Activated CD8-positive, alpha-beta T cell treated with anti-CD3 and anti-CD28 coated beads for 36 hours (primary cell): ENCODE measurements at places on chromosomes 12 and 14. TPM values are rescaled to one million over a fixed set of nuclear protein-coding genes. Genes with fewer than 3 reads are reported as not detected.

Gene ATF1
- 49.8 TPM for total RNA-seq

Gene LBHD2
- total RNA-seq, result not detected

Gene CD4
- 14.1 TPM for total RNA-seq

Gene KLRC1
- 5.3 TPM for total RNA-seq

DNA sequence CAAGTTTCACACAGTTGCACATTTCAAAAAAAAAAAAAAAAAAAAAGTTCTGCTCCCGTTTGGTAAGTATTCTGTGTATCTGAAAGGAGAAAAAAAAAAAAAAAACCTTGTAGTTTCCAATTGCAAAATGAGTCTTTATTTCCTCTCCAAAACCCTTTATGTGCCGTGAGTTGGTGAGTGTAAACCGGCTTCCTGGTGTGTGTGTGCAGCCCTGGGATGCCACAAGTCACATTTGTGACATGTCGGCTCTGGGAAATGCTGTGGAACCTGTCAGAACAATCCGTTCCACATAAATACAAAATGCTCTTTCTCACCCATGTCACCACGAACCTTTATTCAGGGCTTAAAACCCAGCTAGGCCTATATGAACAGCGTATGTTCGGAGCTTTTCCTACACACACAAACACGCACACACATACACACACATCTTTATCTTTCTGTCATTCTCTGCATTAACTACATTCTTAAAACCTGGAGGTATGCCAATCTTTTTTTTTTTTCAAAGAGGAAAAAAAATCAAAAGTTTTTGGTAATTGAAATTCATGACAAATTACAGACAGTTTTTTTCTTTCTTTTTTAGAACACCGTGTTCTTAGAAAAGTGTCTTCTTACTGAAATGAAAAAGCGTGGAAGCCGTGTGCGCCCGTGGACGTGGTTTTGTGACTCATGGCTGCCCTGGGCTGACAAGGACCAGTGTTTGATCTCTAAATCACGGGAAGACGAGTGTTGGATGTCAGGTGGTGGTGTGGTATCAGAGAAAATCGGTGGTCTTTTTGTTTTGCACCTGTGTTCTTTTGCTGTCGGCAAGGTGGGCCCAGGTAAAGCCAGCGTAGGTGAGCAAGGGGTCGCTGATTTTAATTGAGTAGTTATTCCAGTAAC, 612.0 kb downstream of the VRK1 start:
- no peaks in the 10 kb centered on the region for H3K36me3 ChIP-seq
- peak; percentile 67 for DNase-seq
- H3K27me3 ChIP-seq, result peaks cover 5% of the 10 kb centered on the region
- peak overlapping the region; percentile 18 for H3K4me3 ChIP-seq
- H3K27ac ChIP-seq, result peak overlapping the region; percentile 77
- H3K4me1 ChIP-seq, result peaks cover 24% of the 10 kb centered on the region

- H3K27me3 ChIP-seq, result no peaks in the 10 kb centered on the region
- peak; percentile 40 for DNase-seq
- peak overlapping the region; percentile 85 for H3K27ac ChIP-seq
- no peak overlapping the region for H3K4me3 ChIP-seq
- H3K4me1 ChIP-seq, result peaks cover 53% of the 10 kb centered on the region
Measured at GRCh38 chr12:92912052-92912451, 17.0 kb downstream of the EEA1 start.

GRCh38 chr12:91857813-91858542, 287.7 kb downstream of the BTG1 start:
- H3K4me1 ChIP-seq, result peaks cover 31% of the 10 kb centered on the region
- H3K27ac ChIP-seq, result no peak overlapping the region
- H3K4me3 ChIP-seq, result no peak overlapping the region
- no peak for DNase-seq
- no peaks in the 10 kb centered on the region for H3K27me3 ChIP-seq
- H3K36me3 ChIP-seq, result peaks cover 3% of the 10 kb centered on the region

- peaks cover 78% of the 10 kb centered on the region for H3K36me3 ChIP-seq
- no peak for DNase-seq
- peak overlapping the region; percentile 98 for H3K27ac ChIP-seq
- no peaks in the 10 kb centered on the region for H3K27me3 ChIP-seq
- peak overlapping the region; percentile 71 for H3K4me3 ChIP-seq
Measured at GRCh38 chr14:91410771-91411536, 6.7 kb downstream of the CCDC88C start.

DNA sequence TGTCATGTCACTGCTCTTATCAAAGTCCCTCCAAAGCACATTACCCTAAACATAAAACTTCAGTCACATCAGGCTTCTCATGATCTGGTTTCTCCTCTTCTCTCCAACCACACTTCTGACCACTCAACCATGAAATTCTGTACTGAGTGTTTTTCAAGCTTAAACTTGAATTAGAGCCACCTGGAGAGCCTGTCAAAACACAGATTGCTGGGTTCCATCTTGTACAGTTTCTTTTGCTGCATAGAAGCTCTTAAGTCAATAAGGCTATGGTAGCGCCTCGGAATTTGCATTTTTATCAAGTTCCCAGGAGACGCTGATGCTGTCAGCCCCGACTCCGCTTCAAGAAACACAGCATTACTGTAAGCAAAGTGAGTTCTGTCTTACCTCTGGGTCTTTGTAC, 16.4 kb upstream of the SRRM4 start:
- H3K27ac ChIP-seq, result no peak overlapping the region
- no peaks in the 10 kb centered on the region for H3K36me3 ChIP-seq
- H3K27me3 ChIP-seq, result no peaks in the 10 kb centered on the region
- no peaks in the 10 kb centered on the region for H3K4me1 ChIP-seq

- no peaks in the 10 kb centered on the region for H3K36me3 ChIP-seq
- no peaks in the 10 kb centered on the region for H3K4me1 ChIP-seq
- H3K27ac ChIP-seq, result no peak overlapping the region
Measured at GRCh38 chr12:124147027-124147426, 147.9 kb upstream of the RFLNA start.

- H3K27ac ChIP-seq, result no peak overlapping the region
- H3K4me3 ChIP-seq, result no peak overlapping the region
- no peaks in the 10 kb centered on the region for H3K36me3 ChIP-seq
- no peak for DNase-seq
- H3K27me3 ChIP-seq, result peaks cover 13% of the 10 kb centered on the region
Measured at GRCh38 chr12:75756111-75756510, 244.7 kb upstream of the KRR1 start.

- peaks cover 1% of the 10 kb centered on the region for H3K27me3 ChIP-seq
- no peak overlapping the region for H3K27ac ChIP-seq
- no peak overlapping the region for H3K4me3 ChIP-seq
- DNase-seq, result no peak
- no peaks in the 10 kb centered on the region for H3K36me3 ChIP-seq
- H3K4me1 ChIP-seq, result peaks cover 4% of the 10 kb centered on the region
Measured at GRCh38 chr14:105646175-105646574, 119.8 kb downstream of the TMEM121 start.

DNA sequence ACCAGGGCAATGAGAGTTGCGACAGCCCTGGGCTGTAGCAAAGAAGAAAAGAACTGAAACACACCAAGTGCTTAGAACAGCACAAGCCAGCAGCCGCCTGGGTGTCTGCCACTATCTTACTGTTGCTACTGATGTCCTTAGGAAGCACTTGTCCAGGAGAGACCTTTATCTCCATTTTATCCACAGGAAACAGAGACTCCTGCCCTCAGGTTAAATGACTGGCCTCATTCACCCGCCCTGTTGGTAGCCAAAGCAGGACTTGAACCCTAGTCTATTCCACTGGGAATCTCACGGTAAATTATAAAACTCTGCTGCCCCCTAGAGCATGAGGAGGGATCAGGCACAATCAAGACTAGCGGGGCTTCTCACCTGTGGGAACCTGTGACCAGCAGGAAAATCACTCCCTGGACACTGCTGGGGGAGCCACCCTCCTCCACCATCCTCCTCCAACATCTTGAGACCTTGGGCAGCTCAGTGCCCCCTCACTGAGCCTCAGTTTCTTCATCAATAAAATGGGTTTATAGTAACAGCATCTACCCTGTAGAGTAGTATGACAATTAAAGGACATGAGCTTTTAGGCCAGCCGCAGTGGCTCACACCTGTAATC, 20.5 kb upstream of the TESC start:
- no peaks in the 10 kb centered on the region for H3K27me3 ChIP-seq
- no peaks in the 10 kb centered on the region for H3K4me1 ChIP-seq
- DNase-seq, result peak; percentile 47
- H3K4me3 ChIP-seq, result no peak overlapping the region

- no peak overlapping the region for H3K4me3 ChIP-seq
- H3K4me1 ChIP-seq, result peaks cover 44% of the 10 kb centered on the region
- H3K36me3 ChIP-seq, result peaks cover 2% of the 10 kb centered on the region
- no peak for DNase-seq
Measured at GRCh38 chr12:120842595-120842994, 61.6 kb downstream of the SPPL3 start.

- no peaks in the 10 kb centered on the region for H3K36me3 ChIP-seq
- peaks cover 4% of the 10 kb centered on the region for H3K4me1 ChIP-seq
- DNase-seq, result no peak
- no peak overlapping the region for H3K4me3 ChIP-seq
- peaks cover 17% of the 10 kb centered on the region for H3K27me3 ChIP-seq
- no peak overlapping the region for H3K27ac ChIP-seq
Measured at GRCh38 chr12:116508145-116509121, 50.7 kb upstream of the MAP1LC3B2 start.

DNA sequence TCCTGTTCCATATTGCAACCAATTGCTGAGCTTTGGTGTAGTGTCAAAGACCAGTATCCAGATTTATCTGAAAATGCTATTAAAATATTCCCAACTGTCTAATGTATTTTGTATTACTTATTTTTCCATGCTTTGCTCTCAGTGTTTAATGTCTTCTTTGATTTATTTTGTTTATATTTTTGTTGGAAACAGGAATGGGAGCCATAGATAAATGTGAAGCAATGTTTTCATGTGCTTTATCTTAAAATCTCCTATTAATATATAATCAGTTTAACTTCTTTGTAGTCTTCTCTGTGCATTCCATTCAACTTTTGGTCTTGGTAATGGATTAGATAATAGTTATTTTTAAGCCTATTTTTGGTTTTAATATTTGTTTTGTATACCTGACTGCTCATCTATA, 8.8 kb downstream of the RAP1B start:
- H3K27me3 ChIP-seq, result no peaks in the 10 kb centered on the region
- H3K36me3 ChIP-seq, result peaks cover 60% of the 10 kb centered on the region
- H3K27ac ChIP-seq, result peak overlapping the region; percentile 68
- no peak overlapping the region for H3K4me3 ChIP-seq
- H3K4me1 ChIP-seq, result peaks cover 79% of the 10 kb centered on the region

DNA sequence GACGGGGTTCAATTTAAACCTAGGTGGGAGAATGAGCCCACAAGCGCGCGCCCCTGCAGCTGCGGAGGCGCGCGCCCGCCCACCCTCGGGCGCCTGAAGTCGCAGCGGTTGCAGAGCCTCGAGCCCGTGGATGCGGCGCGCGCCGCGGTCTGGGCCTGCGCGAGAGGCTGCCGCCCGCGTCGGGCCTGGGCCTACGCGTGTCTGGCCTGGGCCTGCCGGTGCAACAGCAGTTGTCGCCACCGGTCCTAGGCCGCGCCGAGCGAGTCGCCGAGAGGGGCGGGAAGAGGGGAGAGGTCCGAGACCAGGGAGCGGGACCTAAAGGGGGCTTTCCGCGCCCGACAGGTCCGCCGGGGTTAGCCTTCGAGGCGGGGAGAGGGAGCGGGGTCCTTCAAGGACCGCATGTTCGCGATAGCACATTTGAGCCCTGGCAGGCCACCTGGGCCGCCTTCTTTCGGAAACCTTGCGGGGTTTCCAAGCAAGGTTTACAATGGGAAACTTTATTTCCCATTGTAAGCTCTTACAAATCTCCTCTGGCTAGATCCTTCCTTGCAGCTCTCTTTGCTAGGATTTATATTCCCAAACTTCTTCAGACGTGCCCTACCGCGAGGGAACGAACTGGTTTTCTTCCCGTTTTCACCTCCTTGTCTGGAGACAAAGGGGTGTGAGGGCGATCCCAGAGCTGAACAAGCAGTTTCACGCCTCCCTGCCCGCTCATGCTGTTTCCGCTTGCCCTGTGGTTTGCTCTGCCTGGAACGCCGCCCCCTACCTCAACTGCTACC, 6.8 kb downstream of the SIX6 start:
- H3K36me3 ChIP-seq, result peaks cover 2% of the 10 kb centered on the region
- H3K27ac ChIP-seq, result no peak overlapping the region
- H3K27me3 ChIP-seq, result peaks cover 53% of the 10 kb centered on the region
- H3K4me3 ChIP-seq, result peak overlapping the region; percentile 9
- peak; percentile 10 for DNase-seq
- H3K4me1 ChIP-seq, result peaks cover 15% of the 10 kb centered on the region

DNA sequence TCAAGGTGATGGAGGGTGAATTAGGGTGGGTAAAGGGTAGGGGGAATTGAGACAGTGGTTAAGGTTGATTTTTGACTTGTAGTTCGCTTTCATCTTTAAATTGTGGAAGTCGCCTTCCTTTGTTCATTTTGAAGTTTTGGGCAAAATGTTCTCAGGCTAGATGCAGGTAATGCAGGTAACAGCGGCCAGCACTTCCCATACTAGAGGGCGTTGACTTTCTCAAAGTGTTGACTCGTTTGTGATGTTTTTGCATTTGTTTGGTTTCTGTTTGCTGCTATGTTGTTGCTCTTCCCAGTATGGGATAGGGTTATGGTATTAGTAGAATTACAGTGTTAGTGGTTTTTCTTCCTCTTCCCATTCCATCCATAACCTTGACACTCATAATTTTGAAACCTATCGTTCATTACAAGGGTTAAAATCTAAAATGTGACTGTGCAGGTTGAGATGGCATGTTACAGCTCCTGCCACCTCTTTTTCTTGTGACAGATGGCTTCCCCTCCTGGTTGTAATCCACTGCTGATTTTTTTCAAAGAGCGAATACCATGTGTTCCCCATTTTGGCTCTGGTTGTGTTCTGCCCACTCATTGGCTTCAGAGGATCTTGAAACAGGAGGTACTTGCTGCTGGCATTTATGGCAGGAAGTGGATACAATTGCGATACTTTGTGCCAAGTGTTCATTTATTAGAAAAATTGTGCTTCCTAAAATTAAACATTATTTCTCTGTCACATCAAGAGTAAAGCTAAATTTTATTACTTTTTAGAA, 57.1 kb downstream of the ERC1 start:
- H3K4me1 ChIP-seq, result peaks cover 17% of the 10 kb centered on the region
- no peaks in the 10 kb centered on the region for H3K27me3 ChIP-seq
- DNase-seq, result no peak
- H3K27ac ChIP-seq, result no peak overlapping the region
- peaks cover 4% of the 10 kb centered on the region for H3K36me3 ChIP-seq
- H3K4me3 ChIP-seq, result no peak overlapping the region

DNA sequence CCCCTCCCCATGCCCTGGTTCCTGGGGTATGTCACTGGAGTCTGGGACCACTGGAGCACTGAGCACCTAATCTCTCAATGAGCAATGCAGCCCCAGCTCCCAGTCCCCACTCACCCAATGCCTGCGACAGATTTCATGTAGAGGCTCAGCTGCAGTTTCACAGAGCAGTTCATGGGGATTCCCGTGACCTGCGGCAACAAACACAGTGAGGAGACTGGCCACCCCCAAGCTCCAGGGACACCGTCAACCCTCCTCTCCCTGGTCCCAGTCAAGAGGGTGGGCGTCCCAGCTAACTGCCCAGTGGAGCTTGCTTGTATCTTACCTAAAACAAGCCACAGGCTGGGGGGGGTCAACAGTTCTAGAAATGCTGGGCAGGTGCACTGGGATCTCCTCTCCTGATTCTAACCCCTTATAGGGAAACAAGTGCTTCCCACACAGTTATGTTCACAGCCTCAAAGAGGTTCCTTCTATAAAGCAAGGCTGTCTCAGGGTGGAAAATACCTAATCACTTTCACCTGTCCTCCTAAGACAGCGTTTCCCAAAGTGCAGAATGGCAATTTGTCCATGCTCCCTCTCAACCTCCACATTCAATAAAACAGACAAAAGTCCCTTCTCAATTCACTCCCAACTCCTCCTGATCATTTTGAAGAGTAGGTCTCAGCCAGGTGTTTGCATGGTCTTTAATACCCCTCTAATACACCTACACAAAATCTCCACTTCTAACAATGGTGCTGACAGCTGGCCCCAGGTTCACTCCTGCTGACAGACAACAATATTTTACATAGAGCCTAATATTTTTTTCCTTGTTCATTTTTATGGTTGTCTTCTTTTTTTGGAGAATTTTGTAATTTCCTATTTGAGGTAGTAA, 68.3 kb downstream of the SCARB1 start:
- peaks cover 26% of the 10 kb centered on the region for H3K36me3 ChIP-seq
- no peaks in the 10 kb centered on the region for H3K27me3 ChIP-seq
- H3K4me3 ChIP-seq, result no peak overlapping the region
- no peak for DNase-seq
